ENCODE measurements at places on chromosomes 13 and 19.

- DNase-seq, result no peak
Observed at GRCh38 chr19:27885359-27885758, 1327.6 kb downstream of the UQCRFS1 start.

GRCh38 chr13:43487461-43487860, 299.3 kb downstream of the ENOX1 start:
- DNase-seq, result no peak

DNA sequence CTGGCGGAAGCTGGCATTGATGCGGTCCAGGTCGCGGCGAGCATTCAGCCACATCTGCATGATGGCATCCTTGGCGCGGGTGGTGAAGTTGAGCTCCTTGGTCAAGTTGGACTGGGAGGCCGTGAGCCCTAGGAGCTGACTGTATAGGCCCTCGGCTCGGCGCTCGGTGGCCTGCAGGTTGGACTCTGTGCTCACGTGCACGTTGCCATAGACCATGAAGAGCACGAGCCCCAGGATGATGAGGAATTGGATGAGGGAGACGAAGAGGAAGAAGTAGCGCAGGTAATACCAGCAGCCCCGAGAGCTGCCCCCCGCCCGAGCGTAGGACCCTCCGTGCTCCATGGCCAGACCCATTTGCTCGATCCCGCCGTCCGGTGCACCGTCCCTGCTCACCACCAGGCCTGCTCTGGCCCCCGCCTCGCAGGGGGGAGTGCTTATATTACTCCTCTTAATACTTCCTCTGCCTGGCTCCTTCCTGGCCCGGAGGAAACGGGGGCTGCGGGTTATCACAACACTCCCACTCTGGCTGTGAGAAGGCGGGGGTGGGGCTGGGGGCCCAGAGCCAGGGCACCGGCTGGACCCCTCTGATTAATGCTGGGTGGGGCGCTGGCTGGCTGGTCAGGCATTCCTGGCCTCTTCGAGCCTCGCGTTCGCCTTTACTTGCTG, at the start of gene PLVAP:
TSS of gene PLVAP (minus strand) at position 408 of the 666 bp plus-strand sequence. CDS start at position 354, 54 bp downstream.
- DNase-seq, result no peak

DNA sequence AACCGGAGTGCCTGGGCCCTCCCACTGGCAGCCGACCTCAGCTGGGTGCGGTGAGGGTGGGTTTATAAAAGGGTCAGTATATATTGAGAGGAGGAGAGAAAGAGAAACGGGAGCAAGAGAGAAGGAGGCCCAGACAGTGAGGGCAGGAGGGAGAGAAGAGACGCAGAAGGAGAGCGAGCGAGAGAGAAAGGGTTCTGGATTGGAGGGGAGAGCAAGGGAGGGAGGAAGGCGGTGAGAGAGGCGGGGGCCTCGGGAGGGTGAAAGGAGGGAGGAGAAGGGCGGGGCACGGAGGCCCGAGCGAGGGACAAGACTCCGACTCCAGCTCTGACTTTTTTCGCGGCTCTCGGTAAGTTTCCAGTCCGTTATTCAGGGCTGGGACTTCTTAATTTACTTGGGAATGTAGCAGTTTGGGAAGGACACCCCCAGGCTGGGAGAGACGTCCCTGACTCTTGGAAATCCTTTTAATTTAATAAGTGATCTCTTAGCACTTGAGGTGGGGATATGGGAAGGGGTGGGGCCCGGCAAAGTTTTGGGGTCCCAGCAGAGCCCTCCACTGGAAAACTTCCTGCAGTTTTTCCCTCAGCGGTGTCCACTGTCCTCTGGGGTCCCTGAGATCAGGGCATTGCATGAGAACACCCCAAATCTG, at the start of gene EMP3:
TSS of gene EMP3 (plus strand) at position 288 of the 646 bp plus-strand sequence. CDS start 1,293 bp downstream, outside the sequence.
- DNase-seq, result peak; percentile 94

- DNase-seq, result no peak
Observed at GRCh38 chr13:97388373-97388772, 45.6 kb upstream of the RAP2A start.

DNA sequence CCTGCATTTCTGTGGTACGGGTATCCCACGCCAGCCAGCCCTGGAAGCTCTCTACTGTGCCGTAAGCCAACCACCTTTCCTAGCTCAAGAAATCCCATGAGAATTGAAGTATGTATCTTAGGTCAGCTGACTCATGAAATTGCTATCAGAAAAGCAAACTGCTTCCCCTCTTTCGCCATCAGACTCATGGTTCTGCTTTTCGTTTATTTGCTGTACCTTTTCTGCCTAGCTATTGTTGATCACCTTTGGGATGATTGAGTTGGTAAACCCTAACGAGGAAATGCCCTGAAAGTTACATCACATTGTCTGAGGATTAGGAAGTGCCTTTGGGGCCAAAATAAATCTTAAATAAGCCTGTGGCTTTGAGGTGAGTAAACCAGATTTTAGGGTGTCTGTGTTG, at the start of gene ADGRE3:
TSS of gene ADGRE3 (minus strand) at position 81 of the 400 bp plus-strand sequence. CDS start at position 7, 74 bp downstream.
- no peak for DNase-seq

- no peak for DNase-seq
Observed at GRCh38 chr13:23793711-23794110, 95.5 kb downstream of the MIPEP start.

- DNase-seq, result no peak
Observed at GRCh38 chr13:82569581-82569980, 1312.7 kb downstream of the SLITRK1 start.

DNA sequence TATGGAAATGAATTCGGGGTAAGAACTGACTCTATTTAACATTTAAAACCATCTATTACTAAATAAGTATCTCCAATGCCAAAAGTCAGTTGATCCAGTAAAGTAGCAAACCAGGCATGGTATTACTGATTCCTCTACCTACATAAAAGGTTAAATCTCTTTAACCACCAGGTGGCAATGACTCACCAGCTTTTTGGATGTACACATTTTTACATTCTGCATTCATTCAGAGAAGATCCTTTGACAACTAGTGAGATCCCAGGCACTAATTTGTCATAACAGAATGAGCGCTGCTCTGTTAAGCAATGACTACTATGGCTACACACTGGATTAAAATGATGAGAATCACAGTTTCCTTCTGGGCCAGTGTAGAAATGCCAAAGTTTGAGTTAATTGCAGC, 329.8 kb upstream of the GPC6 start:
- peak; percentile 70 for DNase-seq

DNA sequence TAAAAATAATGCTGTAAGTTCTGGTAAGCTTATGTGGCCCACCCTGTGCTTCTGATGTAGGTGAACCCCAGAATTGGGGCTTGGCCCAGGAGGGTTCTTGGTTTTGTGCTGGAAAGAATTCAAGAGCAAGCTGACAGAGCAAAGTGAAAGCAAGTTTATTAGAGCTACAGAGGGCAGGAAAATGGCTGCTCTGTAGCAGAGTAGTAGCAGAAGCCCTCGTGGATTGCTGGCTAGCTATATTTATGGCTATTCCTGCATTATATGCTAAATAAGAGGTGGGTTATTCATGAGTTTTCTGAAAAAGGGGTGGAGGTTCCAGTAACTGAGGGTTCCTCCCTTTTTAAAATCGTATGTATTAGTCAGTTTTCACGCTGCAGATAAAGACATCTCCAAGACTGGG, 20.6 kb upstream of the ZNF599 start:
- no peak for DNase-seq

DNA sequence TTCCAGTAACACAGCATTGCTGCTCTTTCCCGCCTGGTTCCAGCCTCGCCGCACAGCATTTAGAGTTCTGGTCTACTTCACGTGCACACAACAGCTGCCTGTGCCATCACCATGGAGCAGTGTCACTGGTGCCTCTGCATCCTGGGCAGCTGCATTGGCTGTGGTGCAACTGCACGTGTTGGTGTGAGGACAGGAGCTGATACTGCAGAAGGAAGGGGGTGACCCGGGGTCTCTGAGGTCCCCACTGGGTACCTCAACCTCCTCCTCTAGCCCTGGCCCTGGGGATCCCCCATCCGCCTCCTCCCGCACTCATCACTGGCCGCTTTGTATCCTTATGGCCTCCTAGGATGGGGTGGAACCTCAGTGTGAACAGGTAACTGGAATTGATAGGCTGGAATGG, 112.5 kb downstream of the SOX1 start:
- no peak for DNase-seq

GRCh38 chr19:38736036-38736412, 8.2 kb downstream of the CAPN12 start:
- DNase-seq, result no peak

- no peak for DNase-seq
Observed at GRCh38 chr19:19379527-19379926, 25.9 kb upstream of the GATAD2A start.

- DNase-seq, result peak; percentile 95
Observed at GRCh38 chr19:31378404-31378803, 29.2 kb upstream of the TSHZ3 start.

GRCh38 chr19:16575282-16575681, 3.1 kb upstream of the SLC35E1 start:
- no peak for DNase-seq

GRCh38 chr13:25400925-25401324, 29.2 kb downstream of the ATP8A2 start:
- DNase-seq, result no peak

DNA sequence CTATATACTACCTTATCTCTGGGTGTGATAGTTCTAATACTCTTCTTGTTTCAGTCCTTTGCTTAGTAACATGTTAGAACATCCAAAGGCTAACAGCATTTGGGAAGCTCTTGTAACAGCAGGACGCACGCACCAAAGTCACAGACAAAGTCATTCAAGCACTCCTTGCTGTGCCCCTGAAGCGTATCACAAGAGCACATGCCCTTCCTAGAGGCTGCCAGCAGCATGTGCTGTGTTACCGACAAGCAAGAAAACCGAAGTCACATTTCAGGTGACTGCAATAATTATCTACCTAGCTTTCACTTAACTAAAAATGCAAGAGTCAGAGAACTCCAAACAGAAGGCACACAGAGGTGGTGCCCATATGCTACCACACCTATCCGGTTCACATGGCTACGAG, 194.1 kb downstream of the KLF12 start:
- DNase-seq, result no peak

GRCh38 chr19:2883686-2884439, 16.7 kb downstream of the ZNF556 start:
- no peak for DNase-seq

- DNase-seq, result no peak
Observed at GRCh38 chr19:40216777-40217026, 1.5 kb downstream of the TTC9B start.

GRCh38 chr19:3904233-3904632, 23.7 kb downstream of the ATCAY start:
- no peak for DNase-seq

DNA sequence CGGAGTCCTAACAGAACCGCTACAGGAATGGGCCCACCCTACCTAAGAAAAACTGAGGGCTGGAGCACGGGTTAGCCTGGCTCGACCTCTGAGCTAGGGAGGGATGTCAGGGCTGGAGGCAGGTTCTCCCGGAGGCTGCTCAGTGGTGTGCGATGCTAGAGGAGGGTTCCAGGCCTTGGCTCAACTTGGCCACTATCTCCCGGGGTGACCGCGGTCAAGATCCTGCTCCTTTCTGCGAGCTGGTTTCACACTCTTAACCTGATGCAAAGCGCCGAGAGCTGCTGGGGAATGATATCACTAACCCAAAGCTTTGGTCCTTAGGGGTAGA, 301 bp downstream of the POP4 start:
- DNase-seq, result no peak

- peak; percentile 69 for DNase-seq
Observed at GRCh38 chr13:93559718-93560117, 333.1 kb downstream of the GPC6 start.

GRCh38 chr19:17495639-17496296, 15.7 kb upstream of the PGLS start:
- DNase-seq, result no peak

GRCh38 chr13:33110713-33111413, 94.6 kb downstream of the KL start:
- DNase-seq, result no peak

GRCh38 chr19:39514840-39515550, at the start of gene SELENOV:
Gene SELENOV, plus strand, starts transcription at chr19:39515139. Its CDS starts 74 bp downstream, at chr19:39515213.
- DNase-seq, result no peak

DNA sequence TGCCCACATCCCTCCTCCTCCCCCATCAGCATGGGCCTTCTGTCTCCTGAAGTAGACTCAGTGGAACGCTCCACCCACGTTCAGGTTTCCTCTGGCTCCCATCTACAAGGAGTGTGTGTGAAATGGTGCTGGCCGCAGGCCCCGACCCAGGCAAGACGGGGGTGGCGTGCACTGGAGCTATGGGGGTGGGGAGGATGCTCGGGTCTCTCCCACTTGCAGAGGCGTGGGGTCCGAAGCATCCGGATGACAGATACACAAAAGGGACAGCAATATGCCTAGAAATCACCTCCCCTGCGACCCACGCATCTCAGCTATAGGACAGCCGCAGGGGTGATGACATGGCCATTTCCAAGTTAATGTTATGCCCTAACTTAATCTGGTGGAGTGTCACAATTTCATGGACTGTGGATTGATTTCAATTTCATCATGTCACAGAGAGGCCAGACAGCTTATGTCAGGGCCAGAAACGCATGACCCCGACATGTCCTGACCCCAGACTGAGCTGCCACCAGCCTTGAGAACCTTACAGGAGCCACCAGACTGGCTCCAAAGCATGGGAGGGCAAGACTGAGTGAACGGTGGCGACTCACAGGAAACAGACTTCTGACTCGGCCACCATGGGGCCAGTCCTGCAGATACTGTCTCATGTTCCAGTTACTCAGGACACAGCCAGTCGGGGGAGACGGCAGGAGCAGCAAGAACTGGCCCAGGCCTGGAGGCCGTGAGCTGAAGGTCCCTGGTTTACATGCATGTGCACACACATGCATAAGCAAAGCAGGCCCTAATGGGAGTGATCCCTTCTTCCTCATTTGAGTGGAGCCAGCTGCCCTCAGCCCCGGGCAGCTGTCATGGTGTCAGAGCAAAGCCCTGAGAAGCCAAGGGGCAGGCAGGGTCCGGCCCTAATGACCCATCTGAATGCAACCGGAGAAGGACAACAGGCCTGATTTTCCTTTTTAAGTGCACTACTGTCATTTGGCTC, 82.2 kb downstream of the SLC7A1 start:
- DNase-seq, result no peak

GRCh38 chr13:33743438-33744368, 74.2 kb upstream of the RFC3 start:
- peak; percentile 26 for DNase-seq

DNA sequence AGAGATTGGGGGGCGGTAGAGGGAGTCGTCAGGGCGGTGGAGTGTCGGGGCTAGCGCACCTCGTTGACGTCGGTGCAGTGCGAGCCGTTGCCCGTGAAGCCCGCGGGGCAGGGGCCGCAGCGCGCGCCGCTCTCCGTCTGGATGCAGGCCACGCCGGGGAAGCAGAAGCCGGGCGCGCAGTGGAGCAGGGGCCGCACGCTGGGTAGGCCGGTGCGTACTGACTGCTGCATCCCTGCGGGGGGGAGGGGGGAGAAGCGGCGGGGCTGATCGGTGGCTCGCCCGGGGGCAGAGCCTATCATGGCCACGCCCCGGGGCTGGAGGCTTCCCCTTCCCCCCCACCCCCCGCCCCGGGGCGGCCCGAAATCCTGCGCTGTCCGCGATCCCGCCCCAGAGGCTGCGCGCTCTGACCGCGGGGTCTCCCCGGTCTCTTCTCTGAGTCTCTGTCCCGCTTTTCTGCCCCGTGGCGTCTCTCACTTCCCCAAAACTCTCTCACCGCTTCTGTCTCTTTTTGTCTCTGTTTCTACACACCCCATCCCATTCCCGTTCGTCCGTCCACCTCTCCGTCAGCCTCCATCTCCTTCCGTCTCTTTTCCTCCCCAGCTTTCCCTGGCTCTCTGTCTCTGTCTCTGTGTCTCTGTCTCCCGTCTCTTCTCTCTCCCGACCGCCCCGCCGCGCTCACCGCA, 1.1 kb downstream of the COMP start:
- no peak for DNase-seq
